Femur (tissue), 1 donor: ENCODE measurements at places on chromosomes 16 and 17.
A peak's percentile ranks its signal among the peaks of the same experiment; 100 is the strongest.

GRCh38 chr16:3019594-3020246 lies 448 bp upstream of the TNFRSF12A start:
- no peak for DNase-seq

GRCh38 chr17:58320570-58321323 lies 7.8 kb downstream of the TSPOAP1 start:
- DNase-seq, result peak; percentile 12

- DNase-seq, result no peak
Measured at GRCh38 chr16:2371421-2371820, 30.9 kb upstream of the ABCA3 start.

- DNase-seq, result peak; percentile 66
Measured at GRCh38 chr16:55711959-55712876, 56.4 kb downstream of the SLC6A2 start.

GRCh38 chr17:73522696-73523095 lies 121.5 kb downstream of the SDK2 start:
- no peak for DNase-seq

DNA sequence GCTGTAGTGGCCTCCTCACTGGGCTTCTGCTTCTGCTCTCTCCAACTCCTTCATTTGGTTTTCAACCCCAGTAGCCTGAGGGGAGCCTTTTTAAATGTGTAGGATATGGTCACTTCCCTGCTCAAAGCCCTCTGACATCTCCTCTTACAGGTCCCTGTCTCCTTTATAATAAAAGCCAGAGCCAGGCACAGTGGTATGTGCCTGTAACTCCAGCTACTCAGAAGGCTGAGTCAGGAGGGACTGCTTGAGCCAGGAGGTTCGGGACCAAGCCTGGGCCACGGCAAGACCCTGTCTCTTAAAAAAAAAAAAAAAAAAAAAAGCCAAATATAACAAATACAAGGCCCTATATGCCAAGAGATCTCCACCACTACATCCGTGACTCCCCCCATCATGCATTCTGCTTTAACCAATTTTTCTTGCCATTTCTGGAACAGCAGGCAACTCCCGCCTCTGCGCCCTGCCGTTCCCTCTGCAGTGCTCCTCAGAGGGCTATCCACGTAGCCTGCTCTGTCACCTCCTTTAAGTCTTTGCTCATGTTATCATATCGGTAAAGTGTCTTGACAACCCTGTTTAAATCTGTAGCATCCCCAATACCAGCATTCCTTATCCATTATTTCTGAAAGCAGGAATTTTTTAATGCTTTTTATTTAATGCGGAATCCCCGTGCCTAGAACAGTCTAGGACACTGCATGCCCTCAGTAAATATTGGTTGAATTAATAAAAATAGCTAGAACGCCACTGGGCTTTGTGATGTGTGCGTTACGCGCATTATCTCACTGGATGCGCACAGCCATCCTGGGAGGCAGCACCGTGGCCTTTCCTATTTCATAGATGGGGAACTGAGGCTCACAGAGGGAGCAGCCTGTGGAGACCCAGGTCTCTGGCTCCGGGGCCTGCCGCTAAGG lies 9.5 kb downstream of the ZNF771 start:
- no peak for DNase-seq

GRCh38 chr16:67447508-67448076 lies 16.7 kb downstream of the HSD11B2 start:
- DNase-seq, result peak; percentile 62

- no peak for DNase-seq
Measured at GRCh38 chr17:45274033-45274432, 12.1 kb upstream of the SPATA32 start.

GRCh38 chr17:74431568-74432423 lies at the start of gene GPRC5C:
GPRC5C (plus strand) TSS chr17:74432088; CDS start chr17:74439777, 7,689 bp downstream.
- peak; percentile 84 for DNase-seq

- DNase-seq, result no peak
Measured at GRCh38 chr17:60359415-60359814, 32.5 kb downstream of the USP32 start.

DNA sequence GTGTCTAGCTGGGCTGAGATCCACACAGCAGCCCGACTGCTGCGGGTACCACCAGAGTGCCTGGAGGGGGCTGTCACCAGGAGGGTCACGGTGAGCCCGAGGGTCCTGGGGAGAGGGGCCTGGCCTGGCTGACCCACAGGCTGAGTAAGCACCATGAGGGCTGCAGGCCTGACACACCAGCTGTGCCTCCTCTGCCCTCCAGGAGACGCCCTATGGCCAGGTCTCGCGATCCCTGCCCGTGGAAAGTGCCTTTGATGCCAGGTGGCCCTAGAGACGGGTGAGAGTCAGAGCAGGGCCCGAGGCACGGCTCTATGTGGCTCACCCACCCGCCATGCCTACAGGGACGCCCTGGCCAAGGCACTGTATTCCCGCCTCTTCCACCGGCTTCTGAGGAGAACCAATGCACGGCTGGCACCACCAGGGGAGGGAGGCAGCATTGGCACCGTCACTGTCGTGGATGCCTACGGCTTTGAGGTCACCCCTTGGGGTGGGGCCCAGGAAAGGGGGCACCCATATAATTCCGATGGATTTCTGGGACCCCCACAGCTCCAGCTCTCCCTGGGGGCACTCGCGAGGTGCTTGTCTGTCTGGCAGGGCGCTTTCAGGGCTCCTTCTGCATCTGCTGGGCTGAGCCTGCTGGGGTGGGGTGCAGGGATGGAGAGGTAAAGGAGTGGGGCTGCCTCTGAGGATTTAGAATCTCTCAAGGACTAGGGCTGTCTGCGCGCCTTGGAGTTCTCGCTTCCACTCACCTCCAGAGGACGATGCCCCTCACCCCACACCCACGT lies 7.1 kb downstream of the MYO15B start:
- DNase-seq, result peak; percentile 22

DNA sequence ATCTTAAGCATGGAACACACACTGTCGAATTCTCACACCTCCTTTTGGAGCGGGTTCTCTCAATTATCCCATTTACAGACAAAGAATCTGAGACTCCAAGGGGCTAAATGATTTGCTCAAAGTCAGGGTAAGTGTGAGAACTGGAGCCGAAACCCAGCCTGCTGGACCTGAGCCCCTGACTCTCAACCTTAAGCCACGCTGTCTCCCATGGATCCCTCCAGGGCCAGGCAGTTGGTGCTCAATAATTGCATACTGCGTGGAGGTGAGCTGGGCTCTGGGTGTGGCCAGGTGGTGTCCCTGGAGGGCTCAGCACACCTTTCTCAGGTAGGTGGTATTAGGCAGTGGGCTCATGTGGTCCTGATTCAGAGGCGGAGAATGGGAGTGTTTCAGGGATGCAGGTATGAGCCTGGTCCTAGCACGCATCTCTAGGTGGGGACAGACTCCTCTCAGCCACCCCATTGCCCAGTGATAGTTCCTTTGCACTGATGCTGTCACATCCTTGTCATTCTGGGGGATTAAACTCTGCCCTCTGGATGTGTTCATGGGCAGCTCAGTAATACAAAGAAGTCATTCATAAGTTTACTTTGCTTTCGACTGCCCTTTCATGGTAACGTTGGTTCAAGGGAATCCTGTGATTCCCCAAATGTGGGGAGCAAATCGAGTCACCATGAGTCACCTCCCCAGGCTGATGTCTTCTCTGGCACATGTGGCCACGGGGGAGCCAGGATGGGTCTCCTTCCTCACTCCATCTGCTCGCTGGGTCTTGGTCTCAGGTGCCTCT lies 399.5 kb upstream of the TNRC6C start:
- DNase-seq, result no peak

DNA sequence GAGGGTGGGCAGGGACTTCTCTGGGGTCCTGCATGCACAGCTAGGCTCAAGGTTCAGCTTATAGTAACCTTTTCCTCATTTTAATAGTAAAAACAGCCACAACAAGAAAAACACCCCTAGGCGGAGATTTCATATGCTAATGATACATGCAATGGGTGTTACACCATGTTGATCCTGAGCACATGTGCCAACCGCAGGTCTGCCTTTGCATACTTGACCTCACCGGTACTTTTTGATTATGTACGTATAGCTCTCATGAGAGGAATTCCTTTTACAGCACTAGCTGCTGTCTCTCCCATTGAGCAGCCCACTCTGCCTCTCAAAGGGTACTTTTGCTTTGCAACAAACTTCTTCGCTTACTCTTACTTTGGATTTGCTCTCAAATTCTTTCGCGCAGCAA lies 1.9 kb downstream of the KRTAP4-8 start:
- DNase-seq, result no peak

DNA sequence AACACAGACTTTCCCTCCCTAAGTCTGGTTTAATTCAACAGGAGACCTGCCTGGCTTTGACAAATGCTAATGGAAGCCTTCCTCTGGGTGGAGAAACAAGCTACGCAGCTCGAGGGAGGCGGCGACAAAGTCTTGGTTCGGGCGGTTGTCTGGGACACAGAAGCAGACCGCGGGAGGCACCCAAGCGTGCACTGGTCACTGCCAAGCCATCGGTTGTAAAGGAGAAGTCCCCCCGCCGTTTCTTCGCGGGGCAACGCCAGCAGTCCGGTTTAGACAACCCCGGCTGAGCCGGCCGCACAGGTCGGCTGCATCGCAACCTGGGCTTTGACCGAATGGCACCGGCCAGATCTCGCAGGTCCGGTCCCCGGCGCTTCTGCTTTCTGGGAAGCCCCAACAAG lies 586 bp downstream of the GLYR1 start:
- DNase-seq, result peak; percentile 72
